ENCODE measurements at places on chromosomes 2 and 18.

GRCh38 chr18:25896956-25897355 lies 193.5 kb downstream of the SS18 start:
- DNase-seq = no peak

- no peak for DNase-seq
Observed at GRCh38 chr2:207704671-207705070, 6.8 kb upstream of the CCNYL1 start.

- DNase-seq = no peak
Observed at GRCh38 chr2:172072303-172072702, 13.0 kb upstream of the DLX1 start.

DNA sequence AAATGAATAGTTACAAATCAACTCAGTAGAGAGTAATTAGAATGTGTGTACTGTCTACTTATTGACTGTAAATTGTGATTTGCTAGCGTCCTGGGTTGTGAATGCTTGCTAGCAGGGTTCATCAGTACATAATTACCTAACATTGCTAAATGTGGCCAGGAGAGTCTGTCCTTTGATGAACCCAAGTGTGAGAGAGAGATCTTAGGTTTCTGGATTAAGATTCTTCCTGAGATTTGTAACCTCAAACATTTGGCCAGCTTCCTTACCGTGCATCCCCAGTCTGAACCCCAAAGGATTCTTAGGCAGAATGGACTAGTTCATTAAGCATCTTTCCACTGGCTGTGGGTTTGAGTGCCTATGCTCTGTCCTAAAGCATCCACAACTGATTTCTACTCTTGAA lies 84.0 kb upstream of the ITPRID2 start:
- no peak for DNase-seq

DNA sequence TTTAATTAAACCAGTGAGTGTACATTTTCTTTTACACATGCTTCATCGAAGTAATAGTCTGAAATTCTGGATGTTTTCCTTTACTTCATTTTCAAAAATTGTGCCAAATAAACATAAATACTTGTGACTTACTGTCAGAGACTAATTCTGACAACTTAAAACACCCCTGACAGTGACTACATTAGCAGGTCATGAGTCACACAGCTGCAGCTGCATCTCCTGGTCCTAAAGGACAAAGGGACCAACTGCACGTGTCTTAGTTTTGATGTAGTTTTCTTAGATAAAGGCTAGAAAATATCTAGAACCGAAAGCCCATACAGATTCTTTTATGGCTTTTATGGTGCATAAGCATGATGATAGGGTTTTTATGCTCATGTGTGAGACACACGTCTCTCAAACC lies 29.6 kb upstream of the DSC3 start:
- DNase-seq = no peak

DNA sequence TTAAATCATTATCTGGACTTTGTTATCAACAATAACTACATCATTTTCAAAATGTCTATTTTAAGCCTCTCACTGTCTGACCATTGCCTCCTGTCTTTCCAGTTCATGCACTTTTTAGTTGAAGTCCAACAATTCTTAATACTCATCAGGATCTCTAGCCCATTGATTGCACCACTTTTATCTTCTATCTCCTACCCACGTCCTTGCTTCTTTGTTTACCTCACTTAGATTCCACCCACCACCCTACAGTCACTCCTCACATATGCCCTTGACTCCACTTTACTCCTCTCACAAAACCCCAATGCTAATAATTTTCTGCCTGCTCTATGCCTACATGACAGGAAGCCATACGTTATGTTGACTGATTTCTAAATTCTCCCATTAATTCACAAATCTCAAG lies 21.9 kb downstream of the TACR1 start:
- DNase-seq = no peak

GRCh38 chr2:73215254-73215653 lies 1.2 kb downstream of the SMYD5 start:
- DNase-seq = no peak

GRCh38 chr2:237431837-237432236 lies 17.9 kb upstream of the COL6A3 start:
- DNase-seq = no peak

DNA sequence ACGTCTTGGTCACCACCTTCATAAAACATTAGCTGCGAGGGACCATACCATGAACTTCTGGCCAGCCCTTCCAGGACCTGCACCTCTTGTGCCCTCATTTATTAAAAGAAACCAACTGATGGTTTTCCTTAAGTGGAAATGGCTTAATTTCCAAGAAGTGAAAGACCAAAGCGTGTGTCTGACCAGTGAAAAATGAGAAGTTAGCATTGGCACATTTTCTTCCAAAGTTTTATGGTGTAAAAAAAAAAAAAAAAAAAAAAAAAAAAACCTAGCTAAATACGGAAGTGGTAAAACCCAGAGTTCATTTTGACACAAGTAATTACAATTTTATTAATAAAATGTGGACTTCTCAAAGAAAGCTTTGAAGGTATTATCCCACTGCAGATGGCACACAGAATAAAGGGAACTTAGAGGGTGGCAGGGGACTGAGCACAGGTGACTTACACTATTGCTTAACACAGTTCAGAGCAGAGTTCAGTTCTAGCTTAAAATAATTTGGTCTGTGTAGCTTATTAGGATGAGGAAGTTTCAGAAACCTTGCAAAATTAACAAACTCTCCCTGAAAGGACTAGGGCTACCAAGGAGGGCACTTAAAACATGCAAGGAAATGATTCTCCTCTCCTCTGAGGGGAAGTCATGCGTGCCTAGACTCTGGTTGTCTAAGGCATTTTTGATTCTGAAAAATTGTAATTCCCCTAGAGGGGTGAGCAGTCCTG lies 42.2 kb upstream of the EPG5 start:
- DNase-seq = no peak

DNA sequence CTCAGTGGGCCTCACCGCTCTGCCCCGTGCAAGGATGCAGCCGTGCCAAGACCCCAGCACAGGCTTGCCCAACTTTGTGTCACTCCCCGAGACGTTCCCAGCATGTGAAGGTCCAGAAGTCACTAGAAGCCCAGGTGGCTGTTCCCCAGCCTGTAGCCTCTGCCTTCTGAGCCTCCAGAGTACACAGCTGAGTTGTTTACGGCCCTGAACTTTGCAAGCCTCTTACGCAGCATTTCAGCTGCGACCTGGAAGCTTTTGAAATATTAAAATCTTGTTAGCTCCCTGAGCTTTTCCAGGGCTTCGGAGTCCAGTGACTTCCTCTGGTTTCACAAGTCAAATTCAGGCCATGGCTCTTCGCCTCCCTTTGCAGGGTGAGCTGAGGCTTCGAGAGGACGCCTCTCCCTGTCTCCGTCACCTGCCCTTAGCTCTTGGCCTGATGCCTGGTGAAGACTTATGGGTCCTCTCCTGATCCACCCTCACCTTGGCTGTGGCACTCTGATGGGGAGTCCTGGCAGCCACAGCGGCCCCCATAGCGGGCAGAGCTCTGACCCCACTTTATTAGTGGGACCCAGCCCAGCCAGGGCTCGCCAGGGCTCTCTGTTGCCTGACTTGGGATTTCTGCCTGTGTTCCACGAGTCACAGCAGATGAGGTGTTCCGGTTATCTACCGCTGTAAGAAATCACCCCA lies 76.5 kb upstream of the HPCAL1 start:
- DNase-seq = no peak

GRCh38 chr2:143397884-143398614 lies 268.8 kb downstream of the ARHGAP15 start:
- peak; percentile 49 for DNase-seq

DNA sequence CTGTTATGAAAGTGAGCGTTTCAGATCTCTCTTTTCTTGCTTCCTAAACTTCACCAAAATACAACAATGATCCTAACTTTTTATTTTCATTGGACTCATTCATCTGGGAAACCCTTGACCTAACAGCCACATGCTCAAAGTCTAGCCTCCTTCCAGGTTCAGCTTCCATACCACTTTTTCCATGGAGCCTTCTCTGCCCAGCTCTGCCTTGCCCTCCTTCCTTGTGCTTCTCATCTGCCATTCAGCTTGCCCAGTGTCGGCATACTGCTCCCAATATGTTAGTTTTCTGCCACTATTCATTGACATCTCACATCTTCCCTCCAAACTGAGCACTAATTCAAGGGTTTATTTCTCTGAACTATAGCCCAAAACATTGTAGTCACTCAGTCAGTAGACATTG lies 214.7 kb downstream of the RAD51AP2 start:
- no peak for DNase-seq

DNA sequence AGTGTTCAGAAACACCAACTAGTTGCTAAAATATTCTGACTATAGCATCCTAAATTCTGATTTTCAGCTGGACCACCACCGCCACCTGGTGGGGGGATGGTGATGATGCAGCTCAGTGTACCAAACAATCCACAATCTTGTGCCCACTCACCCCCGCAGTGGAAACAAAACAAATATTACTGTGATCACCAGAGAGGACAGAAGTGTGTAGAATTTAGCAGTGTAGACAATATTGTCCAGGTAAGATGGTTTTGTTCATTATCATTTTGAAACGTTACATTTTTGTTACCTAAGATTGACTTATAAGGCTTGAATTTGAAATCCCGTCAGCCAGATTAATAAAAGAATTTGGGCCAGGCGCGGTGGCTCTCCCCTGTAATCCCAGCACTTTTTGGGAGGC lies 31.7 kb upstream of the UBXN4 start:
- peak; percentile 60 for DNase-seq

GRCh38 chr2:189014449-189015138 lies 40.4 kb downstream of the COL3A1 start:
- peak; percentile 80 for DNase-seq

DNA sequence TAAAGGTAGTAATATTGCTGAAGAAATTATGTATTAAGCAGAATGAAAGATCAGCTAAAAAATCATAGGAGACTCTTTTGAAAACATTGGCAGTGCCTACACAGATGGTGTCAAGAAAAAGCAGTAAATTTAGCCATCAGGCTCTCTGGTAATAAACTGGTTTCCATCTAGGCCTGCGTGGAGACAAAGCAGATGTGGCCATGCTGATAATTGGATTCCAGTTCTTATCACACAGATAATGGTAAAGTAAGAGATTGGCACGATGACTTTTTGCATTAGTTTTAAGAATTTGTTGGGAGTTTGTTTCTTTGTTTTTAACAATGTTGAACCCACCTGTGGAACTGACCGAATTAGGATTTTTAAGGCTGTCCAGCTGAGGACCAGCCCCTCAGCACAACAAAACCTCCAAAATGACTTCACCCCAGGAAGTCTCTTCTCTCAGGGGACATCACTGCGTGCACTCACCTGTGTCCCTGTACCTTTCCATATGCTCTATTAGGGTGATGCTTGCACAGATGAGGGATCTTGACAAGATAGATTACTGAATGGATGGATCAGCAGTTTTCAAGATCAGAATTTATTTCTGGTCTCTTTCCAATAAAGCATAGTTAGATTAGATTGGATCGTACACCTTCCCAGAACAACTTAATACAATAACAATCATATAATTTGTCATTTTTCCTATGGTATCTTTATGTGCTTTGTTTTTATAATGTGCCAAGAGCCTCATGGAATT lies 69.1 kb upstream of the DNAJC10 start:
- DNase-seq = no peak

- DNase-seq = no peak
Observed at GRCh38 chr2:222232372-222232771, 66.4 kb downstream of the PAX3 start.

GRCh38 chr2:1707771-1708418 lies 36.4 kb downstream of the PXDN start:
- peak; percentile 98 for DNase-seq

DNA sequence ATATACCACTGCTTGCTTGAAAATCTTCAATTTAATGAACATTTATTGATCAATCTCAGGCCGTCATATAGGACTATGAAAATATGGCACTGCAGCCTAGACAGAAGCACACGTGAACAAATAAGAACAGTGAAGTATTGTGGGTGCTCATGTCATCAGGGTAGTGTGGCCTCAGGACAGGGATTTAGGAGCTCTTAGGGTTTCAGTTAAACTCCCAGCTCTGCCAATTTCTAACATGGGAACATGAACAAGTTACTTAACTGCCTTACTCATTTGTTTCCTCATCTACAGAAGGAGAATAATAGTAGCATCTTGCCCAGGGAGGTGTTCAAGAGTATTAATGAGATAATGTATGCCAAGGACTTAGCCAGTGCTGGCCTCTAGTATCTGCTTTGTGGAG lies 146.0 kb upstream of the MAP3K20 start:
- peak; percentile 16 for DNase-seq

GRCh38 chr2:119116411-119117295 lies 41.9 kb downstream of the C1QL2 start:
- no peak for DNase-seq

- DNase-seq = peak; percentile 92
Observed at GRCh38 chr18:36441426-36442240, 144.1 kb downstream of the FHOD3 start.

- no peak for DNase-seq
Observed at GRCh38 chr2:120604767-120605166, 130.9 kb upstream of the GLI2 start.

DNA sequence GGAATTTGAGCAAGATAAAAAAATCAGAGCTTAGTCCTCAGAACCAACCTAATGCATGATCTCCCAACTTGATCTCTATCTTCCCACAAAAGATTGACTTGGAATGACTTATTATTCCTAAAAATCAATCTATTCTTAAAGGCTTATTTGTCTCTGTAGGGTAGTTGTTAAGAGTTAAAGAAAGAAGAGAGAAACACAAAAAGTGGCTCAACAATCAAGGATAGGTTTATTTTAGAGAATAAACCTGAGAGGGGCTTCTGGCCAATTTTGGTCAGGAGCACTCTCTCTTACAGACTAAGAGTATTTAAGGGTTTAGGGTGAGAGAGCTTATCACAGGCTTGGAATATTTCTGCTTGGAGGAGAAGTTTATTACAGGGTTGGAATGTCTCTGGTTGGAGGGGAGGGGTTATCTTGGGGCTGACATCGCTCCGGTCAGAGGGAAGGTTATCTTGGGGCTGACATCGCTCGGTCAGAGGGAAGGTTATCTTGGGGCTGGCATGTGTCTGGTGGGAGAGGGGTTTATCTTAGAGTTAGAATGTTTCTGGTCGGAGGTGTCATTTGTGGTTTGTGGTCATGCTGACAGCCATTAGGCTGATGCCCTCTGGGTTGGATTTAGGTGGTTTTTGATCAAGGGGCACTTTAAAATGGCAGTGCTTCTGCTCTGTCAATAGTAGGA lies 2.4 kb upstream of the MFF start:
- no peak for DNase-seq
